ENCODE measurements at places on chromosomes 7 and 10.

GRCh38 chr7:128791121-128791971 lies at the start of gene CCDC136:
TSS of gene CCDC136 (plus strand) at chr7:128791968. CDS start at chr7:128792412, 444 bp downstream.
- peak; percentile 73 for DNase-seq

- no peak for DNase-seq
These were observed 3.0 kb downstream of the COL1A2 start for GRCh38 chr7:94397722-94398121.

- DNase-seq, result no peak
These were observed at the start of gene TMEM229A for GRCh38 chr7:124032369-124033094. TSS of gene TMEM229A (minus strand) at chr7:124033067. CDS start at chr7:124033003, 64 bp downstream.

DNA sequence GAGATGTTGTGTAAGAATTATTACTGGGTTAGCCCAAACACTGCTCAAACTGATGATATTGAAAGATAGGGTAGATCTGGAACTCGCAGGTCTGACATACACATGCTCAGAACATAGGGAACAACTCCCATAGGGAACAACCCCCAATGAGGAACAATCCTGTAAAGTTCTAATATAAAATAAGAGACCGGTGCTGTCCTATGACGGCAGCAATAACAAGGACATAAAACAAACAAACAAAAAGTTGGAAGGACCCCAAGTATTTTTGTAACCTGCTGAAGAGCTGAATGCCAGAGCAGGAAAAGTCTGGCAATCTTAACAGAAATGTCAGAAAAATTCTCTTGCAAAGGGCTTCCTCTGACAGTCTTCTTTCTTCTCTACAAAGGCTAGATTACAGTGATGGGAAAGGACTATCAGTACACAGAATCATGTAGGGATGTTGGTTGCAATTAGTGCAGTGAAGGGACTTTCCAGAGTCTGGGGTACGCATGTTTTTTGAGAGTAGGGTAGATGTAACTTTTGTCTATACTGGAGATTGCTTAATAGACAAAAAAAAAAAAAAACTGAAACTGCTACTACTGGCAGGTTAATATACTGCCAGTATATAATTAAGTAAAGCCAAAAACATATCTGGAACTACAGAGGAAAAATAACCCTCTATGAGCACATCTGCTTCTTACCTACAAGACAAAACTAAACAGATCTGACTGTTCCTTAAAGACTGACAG lies 35.5 kb downstream of the IDE start:
- no peak for DNase-seq

All from activated CD4-positive, alpha-beta T cell treated with anti-CD3 and anti-CD28 coated beads, Interleukin-2, amount 50 U/mL, for 1 hour (primary cell).